ENCODE measurements at places on chromosomes 6 and 20. TPM values are rescaled to one million over a fixed set of nuclear protein-coding genes. Genes with fewer than 3 reads are reported as not detected.

HMGCLL1 gene
- total RNA-seq = not detected

EDN3 gene
- 0.32 TPM for total RNA-seq

NOX3 gene
- total RNA-seq = not detected

SF3B5 gene
- total RNA-seq = 115 TPM

PCMT1 gene
- 53.6 TPM for total RNA-seq

RIPOR3 gene
- 0.88 TPM for total RNA-seq

TMEM74B gene
- 0.13 TPM for total RNA-seq

DNA sequence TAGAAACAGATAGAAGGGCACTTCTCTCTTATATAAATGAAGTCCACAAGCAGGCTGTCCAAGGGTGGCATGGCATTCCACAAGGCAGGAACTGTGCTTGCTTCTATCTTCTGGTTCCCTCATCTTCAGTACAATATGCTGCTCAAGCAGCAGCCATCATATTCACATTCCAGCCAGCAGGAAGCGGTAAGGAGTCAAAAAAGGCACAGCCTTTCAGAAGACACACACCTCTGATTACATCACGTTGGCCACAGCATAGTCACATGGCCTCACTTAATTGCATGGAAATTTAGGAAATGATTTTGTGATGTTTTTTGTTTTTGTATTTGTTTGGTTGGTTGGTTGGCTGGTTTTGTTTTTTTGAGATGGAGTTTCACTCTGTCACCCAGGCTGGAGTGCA, 19.0 kb downstream of the REM1 start:
- H3K27ac ChIP-seq = no peak overlapping the region
- DNase-seq = no peak
- no peaks in the 10 kb centered on the region for H3K36me3 ChIP-seq
- peaks cover 16% of the 10 kb centered on the region for H3K27me3 ChIP-seq

DNA sequence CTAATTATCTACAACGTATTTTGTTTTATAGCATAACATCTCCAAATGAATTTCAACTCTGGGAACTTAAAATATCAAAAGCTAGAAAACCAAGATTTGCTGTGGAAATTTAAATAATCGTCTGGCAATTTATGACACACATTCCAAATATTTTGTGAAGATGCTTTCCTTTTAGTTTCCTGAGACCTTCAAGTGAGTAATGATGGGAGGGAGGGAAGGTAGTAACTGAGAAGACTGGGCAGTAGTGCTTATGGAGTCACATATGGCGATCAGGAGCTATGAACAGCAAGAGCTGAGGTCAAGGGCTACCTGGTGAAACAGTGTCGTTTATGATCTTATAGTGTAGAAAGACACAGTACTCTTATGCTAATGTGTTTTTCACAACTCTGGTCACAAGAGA, 178.2 kb upstream of the THEMIS start:
- no peak for DNase-seq
- H3K27me3 ChIP-seq = no peaks in the 10 kb centered on the region
- H3K36me3 ChIP-seq = no peaks in the 10 kb centered on the region

DNA sequence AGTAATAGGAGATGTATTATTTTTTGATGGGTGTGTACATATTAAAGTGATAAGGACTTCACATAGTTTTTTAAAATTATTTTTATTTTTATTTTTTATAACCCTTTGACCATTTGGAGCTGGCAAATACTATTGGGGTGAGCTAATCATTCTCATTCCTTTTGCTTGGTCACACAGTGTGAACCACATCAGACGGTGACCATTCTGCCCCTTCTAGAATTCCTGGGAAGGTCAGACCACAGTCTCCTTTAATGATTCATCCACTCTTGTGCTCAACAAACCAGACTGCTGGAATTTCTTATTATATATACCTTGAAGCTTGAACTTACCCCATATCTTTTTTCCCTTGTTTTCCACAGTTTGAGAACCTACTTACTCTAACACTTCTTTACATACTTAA, 23.9 kb upstream of the PRL start:
- no peaks in the 10 kb centered on the region for H3K36me3 ChIP-seq
- H3K27me3 ChIP-seq = no peaks in the 10 kb centered on the region
- H3K4me1 ChIP-seq = no peaks in the 10 kb centered on the region
- no peak for DNase-seq

DNA sequence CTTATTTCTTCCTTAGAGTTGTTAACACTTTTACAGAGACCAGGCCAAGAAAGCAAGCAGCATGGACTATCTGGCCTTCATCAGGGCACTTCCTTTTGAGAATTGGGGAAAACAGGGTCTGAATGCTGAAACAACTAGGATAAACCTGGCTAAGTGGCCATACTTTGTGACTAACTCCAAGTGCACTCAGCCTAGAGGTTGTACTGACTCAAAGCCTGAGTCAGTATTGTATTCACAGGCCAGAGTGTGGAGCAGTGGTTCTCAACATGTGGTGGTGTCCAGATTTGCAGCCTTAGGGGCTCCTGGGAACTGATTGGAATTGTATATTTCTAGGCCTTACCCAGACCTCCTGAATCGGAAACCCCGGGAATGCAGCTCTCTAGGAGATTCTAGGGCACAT, 20.1 kb downstream of the SEC23B start:
- H3K36me3 ChIP-seq = peaks cover 79% of the 10 kb centered on the region
- DNase-seq = no peak
- H3K27ac ChIP-seq = no peak overlapping the region
- H3K4me3 ChIP-seq = no peak overlapping the region
- H3K27me3 ChIP-seq = no peaks in the 10 kb centered on the region
- no peaks in the 10 kb centered on the region for H3K4me1 ChIP-seq

- H3K27ac ChIP-seq = no peak overlapping the region
- no peaks in the 10 kb centered on the region for H3K36me3 ChIP-seq
- H3K4me1 ChIP-seq = no peaks in the 10 kb centered on the region
- H3K27me3 ChIP-seq = peaks cover 19% of the 10 kb centered on the region
- no peak overlapping the region for H3K4me3 ChIP-seq
- DNase-seq = no peak
Measured at GRCh38 chr20:46438156-46438750, 31.8 kb upstream of the ELMO2 start.

DNA sequence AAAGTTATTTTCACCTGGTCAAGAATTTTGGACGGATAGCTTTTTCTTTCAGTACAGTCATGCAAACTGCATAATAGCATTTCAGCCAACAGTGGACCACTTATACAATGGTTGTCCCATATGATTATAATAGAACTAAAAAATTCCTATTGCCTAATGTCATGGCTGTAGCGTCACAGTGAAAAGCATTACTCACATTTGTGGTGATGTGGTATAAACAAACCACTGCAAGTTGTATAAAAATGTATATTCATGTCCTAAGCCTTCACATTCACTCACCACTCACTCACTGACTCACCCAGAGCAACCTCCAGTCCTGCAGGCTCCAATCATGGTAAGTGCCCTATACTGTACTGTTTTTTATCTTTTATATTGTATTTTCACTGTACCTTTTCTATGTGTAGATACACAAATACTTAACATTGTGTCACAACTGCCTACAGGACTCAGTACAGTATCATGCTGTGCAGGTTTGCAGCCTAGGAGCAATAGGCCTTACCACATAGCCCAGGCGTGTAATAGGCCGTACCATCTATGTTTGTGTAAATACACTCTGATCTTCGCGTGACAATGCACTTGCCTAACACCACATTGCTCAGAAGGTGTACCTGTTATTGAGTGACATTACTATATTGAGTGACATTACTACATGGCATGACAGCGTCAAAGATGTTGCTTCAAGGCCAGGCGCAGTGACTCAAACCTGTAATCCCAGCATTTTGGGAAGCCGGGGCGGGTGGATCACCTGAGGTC, 17.9 kb downstream of the ABHD12 start:
- H3K4me3 ChIP-seq = no peak overlapping the region
- no peaks in the 10 kb centered on the region for H3K4me1 ChIP-seq
- DNase-seq = no peak
- no peaks in the 10 kb centered on the region for H3K27me3 ChIP-seq
- no peak overlapping the region for H3K27ac ChIP-seq

DNA sequence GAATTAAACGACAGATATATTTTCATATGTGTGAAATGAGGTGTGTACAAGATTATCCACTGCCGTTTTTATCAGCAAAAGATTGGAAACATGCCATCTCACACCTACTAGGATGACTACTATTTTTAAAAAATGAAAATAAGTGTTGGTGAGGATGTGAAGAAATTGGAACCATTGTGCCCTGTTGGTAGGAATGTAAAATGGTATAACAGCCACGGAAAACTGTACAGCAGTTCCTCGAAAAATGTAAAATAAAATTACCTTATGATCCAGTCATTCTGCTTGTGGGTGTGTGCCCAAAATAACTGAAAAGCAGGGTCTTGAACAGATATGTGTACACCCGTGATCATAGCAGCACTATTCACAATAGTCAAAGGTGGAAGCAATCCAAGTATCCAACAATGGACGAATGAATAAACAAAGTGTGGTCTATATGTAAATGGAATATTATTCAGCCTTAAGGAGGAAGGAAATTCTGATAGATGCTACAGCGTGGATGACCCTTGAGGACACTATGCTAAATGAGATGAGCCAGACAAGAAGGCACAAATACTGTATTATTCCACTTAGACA, 27.0 kb upstream of the CCN5 start:
- peaks cover 9% of the 10 kb centered on the region for H3K27me3 ChIP-seq
- H3K27ac ChIP-seq = no peak overlapping the region
- no peaks in the 10 kb centered on the region for H3K36me3 ChIP-seq
- H3K4me3 ChIP-seq = no peak overlapping the region
- no peaks in the 10 kb centered on the region for H3K4me1 ChIP-seq
- DNase-seq = no peak

- no peak overlapping the region for H3K27ac ChIP-seq
- H3K36me3 ChIP-seq = no peaks in the 10 kb centered on the region
- no peak for DNase-seq
- no peaks in the 10 kb centered on the region for H3K27me3 ChIP-seq
- H3K4me1 ChIP-seq = peaks cover 13% of the 10 kb centered on the region
Measured at GRCh38 chr6:156848533-156848932, 71.4 kb downstream of the ARID1B start.

DNA sequence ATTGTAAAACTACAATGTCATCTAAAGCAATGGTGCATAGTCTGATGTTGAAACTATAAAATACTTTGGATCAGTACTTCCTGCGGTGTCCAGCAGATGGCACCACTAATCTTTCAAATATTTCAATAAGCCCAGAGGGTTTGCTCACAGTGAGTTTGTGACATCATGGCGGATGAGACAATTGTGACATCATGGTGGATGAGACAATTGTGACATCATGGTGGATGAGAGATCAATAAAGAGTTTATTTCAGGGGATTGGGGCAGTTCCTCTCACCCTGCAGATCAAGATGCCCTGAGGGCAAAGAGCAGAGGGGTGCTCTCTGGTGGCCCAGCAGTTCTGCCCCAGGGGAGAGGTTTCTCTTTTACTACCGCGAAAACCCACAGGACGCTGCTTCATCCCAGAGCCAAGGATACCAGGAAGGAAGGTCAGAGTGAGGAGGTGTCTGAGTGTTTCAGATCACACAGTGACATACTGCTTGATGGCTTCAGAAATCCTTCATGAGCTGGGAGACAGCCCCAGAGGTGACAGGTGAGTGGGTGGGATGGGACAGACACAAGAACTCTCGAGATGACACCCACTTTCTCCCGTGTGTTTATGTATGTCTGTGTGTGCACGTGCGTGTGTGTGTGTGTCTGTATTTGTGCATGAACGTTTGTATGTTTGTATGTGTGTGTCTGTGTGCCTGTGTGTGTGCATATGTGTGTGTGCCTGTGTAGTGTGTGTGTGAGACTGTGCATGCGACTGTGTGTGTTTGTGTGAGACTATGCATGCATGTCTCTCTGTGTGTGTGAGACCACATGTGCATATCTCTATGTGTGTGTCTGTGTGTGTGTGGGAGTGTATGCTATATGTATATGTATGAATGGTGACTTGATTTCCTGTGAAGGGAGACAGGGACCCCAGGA, 7.3 kb upstream of the ULBP2 start:
- peaks cover 20% of the 10 kb centered on the region for H3K27me3 ChIP-seq
- peaks cover 23% of the 10 kb centered on the region for H3K4me1 ChIP-seq
- H3K4me3 ChIP-seq = no peak overlapping the region
- DNase-seq = peak; percentile 68

- no peak for DNase-seq
- H3K36me3 ChIP-seq = no peaks in the 10 kb centered on the region
- peak overlapping the region; percentile 3 for H3K4me3 ChIP-seq
- peaks cover 97% of the 10 kb centered on the region for H3K27me3 ChIP-seq
Measured at GRCh38 chr20:21511850-21512633, 1.8 kb downstream of the NKX2-2 start.

GRCh38 chr6:81376745-81377144, 375.7 kb downstream of the TENT5A start:
- H3K27ac ChIP-seq = no peak overlapping the region
- H3K4me1 ChIP-seq = no peaks in the 10 kb centered on the region
- no peaks in the 10 kb centered on the region for H3K27me3 ChIP-seq
- DNase-seq = no peak

GRCh38 chr6:132789396-132789776, 9.1 kb downstream of the SLC18B1 start:
- peaks cover 7% of the 10 kb centered on the region for H3K36me3 ChIP-seq
- H3K4me3 ChIP-seq = no peak overlapping the region
- H3K27me3 ChIP-seq = no peaks in the 10 kb centered on the region
- H3K27ac ChIP-seq = no peak overlapping the region
- no peak for DNase-seq
- no peaks in the 10 kb centered on the region for H3K4me1 ChIP-seq

- peaks cover 20% of the 10 kb centered on the region for H3K36me3 ChIP-seq
- peaks cover 5% of the 10 kb centered on the region for H3K27me3 ChIP-seq
- H3K4me3 ChIP-seq = no peak within 1 kb of the TSS
- peak within 1 kb of the TSS; percentile 23 for H3K27ac ChIP-seq
- peaks cover 14% of the 10 kb centered on the region for H3K4me1 ChIP-seq
Measured at GRCh38 chr6:43644940-43645612, at the start of gene RSPH9. Gene RSPH9, plus strand, starts transcription at chr6:43645036. Its CDS starts 63 bp downstream, at chr6:43645099.

GRCh38 chr6:151885234-151885633, 77.8 kb downstream of the ESR1 start:
- no peaks in the 10 kb centered on the region for H3K4me1 ChIP-seq
- H3K36me3 ChIP-seq = peaks cover 2% of the 10 kb centered on the region
- H3K27me3 ChIP-seq = no peaks in the 10 kb centered on the region
- H3K27ac ChIP-seq = no peak overlapping the region
- H3K4me3 ChIP-seq = no peak overlapping the region

- no peak overlapping the region for H3K27ac ChIP-seq
- no peak for DNase-seq
- no peak overlapping the region for H3K4me3 ChIP-seq
- H3K4me1 ChIP-seq = no peaks in the 10 kb centered on the region
Measured at GRCh38 chr6:53588816-53589509, 44.1 kb upstream of the GCLC start.

Data from T-cell (primary cell).